ENCODE measurements at places on chromosomes 16 and 17.
A peak's percentile ranks its signal among the peaks of the same experiment; 100 is the strongest.

DNA sequence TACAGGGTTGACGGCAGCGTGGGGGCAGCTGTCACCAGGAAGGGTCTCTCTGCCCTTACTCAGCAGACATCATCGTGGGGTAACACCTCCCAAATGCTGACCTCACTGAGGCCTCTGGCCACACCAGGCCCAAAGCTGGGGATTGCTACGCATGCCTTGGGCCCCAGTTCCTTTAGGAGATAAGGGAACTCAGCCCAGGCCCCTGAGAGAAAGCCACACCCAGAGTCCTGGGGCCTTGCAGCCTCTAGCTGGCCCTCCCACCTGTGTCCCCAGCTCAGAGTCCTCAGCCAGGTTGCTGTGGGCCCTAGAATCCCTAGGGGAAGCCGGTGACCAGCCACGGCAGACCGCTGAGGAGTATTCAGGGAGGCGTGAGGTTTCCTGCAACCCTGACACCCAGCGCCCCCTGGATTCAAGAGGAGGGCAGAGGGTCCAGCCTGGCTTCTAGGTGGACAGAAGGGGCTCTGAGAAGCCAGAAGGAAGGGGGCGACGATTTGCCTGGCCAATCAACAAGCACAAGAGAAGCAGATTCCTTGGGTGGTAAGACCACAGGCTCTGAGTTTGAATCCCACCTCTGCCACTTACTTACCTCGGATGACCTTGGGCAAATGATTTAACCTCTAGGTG is 10.3 kb upstream of the GINS2 start:
- no peak for DNase-seq

DNA sequence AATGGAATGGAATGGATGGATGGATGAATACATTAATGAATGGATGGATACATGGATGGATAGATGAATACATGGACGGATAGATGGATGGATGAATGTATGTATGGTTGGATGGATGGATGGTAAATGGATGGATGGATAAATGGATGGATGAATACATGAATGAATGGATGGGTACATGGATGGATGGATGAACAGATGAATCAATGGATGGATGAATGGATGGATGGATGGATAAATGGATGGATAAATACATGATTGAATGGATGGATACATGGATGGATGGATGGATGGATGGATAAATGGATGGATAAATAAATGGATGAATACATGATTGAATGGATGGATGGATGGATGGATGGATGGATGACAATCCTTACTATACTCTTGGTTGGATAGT is 26.0 kb downstream of the TMC5 start:
- DNase-seq = no peak

DNA sequence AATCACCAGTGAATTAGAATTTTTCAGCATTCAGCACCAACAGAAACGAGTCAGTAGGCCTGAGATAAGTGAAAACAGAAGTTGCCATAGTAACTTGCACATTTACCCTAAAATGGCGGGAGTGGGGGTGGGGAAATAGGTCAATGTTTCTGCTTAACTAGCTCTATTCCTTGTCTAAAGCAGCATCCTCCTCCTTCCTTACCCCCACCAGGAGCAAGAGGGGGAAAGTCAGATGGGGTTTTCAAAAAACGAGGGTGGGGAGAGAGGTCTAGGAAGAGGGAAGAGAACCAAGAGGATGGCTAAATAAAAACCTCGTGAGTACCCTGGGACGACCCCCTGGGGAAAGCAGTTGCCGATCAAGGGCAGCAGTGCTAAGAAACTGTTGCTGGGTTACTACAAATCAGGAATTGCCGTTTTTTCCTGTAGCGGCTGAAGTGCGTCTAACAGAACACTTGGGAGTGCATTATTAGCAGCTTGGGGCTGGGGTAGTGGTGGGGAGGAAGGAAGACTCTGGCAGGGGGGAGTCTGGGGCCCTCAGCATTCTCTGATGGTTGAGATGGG is 34.4 kb upstream of the MNT start:
- no peak for DNase-seq

- DNase-seq = no peak
Observed at GRCh38 chr17:48068491-48068961, 20.4 kb downstream of the NFE2L1 start.

GRCh38 chr16:89324056-89325010 is 106.8 kb downstream of the ZNF778 start:
- peak; percentile 55 for DNase-seq

GRCh38 chr17:49548051-49548505 is 27.6 kb upstream of the NXPH3 start:
- DNase-seq = no peak

DNA sequence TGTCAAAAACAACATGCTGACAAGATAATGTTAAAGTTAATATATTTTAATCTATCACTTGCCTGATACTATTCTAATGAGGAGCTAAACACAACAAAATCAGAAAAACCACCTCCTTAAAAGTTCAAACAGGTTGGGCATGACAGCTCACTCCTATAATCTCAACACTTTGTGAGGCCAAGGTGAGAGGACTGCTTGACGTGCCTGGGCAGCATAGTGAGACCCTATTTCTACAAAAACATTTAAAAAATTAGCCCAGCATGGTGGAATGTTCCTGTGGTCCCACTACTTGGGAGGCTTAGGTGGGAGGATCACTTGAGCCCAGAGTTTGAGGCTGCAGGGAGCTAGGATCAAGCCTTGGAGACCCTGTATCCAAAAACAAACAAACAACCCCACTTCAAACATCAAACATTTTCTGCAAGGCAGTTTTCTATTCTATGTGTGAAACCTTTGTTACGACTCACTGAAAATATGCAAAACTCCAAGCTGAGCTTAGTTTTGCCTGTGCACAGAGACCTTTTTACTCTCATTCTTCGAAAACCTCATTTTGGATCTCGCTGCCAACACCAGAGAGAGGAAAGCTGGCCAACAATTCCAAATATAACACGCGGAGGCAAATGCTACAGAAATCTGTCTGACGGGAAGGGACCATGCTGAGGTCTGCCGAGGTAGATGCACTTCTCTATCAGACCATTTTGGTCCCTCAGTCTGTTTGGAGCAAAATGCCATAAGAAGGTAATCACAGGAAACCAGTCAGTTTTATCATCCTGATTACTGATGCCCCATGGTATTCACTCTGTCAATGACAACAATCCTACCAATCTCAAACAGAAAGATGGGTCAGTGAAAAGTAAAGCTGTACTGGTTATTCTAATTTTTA is 6.2 kb downstream of the PHF12 start:
- no peak for DNase-seq

- DNase-seq = no peak
Observed at GRCh38 chr17:63930951-63931575, 1.1 kb downstream of the CD79B start.

DNA sequence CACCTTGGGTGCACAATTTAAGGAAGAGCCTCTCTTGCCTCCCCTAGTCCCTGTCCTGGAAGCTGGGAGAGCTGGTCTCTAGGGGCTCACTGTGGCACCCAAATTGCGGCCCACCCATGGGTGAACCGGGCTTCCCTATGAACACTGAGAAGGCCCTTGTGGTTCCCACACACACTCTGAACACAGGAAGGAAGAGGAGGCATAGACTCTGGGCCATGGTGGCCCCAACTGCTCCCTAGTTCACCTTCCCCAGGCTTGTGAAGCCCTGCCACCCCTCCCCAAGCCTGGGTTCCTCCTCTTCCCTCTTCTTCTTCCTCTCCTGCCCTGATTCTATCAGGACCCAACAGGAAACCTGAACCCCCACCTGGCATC is 10.5 kb downstream of the SREBF1 start:
- no peak for DNase-seq

DNA sequence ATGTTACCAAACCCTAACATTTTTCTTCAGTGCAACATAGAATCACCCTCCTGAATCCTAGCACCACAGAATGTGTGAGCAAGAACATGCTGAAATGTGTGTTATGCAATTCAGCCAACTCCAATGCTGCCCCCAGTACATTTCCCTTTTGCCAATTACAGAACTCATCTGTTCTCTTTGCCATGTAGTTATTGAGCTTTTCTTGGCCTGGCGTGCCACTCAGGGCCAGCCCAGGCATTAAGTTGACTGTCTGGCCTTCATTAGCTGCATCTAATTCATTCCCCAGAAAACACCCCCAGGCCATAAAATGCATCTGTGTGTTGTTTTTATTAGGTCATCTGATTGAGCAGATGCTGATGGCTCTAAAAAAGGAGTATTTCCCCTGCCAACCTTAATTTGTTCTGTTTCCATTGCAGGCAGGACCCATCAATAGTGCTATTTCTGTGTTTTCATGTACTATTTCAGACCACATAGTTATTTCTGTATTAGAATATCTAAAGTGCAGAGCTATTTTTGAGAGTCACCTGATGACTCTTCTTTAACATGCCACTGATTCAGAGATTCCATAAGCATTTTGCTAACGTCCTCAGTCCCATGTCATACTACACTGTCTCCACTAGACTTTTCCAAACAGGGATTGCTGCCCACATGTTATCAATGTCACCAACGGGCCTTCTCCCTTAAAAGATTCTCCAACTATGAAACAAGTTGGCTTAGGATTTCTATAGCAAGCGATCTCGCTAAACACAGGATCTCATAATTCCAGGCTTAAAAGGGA is 969.7 kb downstream of the CDH11 start:
- DNase-seq = no peak

DNA sequence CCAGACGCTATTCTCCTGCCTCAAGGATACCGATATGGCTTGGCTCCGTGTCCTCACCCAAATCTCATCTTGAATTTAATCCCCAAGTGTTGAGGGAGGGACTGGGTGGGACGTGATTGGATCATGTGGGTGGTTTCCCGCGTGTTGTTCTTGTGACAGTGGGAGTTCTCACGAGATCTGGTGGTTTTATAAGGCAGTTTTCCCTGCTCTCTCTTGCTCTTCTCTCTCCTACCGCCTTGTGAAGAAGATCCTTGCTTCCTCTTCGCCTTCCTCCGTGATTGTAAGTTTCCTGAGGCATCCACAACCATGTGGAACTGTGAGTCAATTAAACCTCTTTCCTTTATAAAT is 43.9 kb upstream of the ZCCHC14 start:
- no peak for DNase-seq

GRCh38 chr17:75476752-75477489 is 20.5 kb downstream of the TMEM94 start:
- no peak for DNase-seq

GRCh38 chr17:28194382-28194781 is 124.6 kb upstream of the TMEM97 start:
- DNase-seq = no peak

DNA sequence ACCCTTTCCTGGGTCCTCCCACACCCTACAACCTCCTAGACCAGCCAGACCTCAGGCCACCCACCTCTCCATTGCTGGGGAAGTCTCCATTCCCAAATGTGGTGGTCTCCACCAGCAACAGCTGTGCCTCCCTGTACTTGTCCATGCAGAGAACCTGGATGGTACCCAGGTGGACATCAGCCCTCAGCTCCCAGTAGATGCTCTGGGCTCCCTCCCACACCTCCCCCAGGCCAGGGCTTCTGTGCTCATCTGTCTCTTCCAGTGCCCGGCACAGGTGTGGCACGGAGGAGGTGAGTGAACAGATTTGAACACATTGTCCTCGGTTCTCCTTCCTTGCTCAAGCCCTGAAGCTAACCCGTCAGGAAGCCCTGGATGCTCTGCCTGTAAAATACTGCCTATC is 34.6 kb downstream of the LGALS9 start:
- DNase-seq = no peak

- peak; percentile 88 for DNase-seq
Observed at GRCh38 chr17:41415833-41416335, 8.5 kb downstream of the KRT37 start.

DNA sequence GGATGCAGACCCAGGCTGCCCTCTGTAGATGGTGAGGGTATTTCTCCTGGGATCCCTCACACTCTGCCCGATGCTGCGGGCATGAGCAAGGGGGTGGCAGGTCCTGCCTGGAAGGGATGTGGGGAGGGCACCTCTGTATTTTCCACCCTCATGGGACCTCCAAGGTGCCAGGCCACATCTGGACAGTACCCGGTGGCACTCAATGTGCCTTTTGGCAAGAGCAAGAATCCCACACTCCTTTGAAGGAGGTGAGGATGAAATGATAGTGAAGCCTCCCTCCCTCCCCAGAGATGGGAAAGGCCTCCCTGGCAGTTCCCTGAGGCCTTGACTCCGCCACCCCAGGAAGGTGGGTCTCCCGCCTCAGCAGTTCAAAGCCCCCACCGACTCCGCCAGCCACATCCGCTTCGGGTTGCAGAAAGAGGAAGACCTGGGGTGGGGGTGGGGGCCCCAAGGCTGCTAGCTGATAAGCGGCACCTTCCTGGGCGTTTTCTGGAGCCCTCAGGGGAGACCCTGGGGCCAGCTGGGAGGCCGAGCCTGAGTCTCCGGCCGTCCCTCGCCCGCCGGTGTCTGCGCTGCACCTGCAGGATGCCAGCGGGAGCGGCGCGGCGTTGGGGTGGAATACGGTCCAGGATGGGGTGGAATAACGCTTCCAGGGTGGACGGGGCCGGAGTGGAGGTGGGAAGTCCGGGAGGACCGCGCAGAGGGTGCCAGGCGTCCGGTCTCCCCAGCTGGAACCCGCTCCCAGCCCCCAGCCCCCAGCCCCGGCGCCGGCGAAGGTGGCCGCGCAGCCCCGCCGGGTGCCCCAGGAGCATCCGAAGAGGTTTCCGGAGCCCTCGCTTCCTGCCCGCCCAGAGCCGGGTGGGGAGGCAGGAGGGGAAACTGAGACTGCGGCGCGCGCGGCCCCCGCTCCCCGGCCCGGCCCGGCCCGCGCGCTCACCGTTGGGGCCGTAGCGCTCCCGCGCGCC is 718 bp downstream of the ATP2A3 start:
- no peak for DNase-seq

DNA sequence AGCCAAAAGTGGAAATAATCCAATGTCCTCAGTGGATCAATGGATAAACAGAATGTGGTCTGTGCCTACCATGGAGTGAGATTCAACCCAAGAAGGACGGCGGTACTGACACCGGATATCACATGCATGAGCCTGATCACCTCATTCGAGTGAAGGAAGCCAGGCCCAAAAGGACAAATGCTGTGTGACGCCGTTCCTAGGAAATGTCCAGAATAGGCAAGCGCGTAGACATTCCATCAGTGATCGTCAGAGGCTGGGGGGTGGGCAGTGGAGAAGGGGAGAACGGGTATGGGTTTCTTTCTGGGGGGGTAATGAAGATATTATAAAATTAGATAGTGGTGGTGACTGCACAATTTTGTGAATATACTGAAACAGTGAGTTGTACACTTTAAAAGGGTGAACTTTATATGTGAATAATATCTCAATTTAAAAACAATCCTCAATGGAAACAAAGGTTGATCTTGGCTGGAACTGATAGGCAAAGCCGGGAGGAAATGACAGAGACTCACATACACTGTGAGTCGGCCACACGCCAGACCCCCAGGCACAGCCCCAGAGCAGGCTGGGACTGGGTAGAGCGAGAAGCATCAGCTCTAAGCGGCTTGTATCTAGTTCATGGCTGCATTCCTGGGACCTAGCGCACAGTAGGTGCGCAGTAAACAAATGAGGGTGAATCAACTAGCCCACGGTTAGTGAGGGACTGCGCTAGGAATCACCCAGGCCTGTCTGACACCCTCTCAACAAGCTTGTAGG is 3.5 kb downstream of the DBNDD1 start:
- no peak for DNase-seq

GRCh38 chr17:42743595-42744282 is 1.1 kb downstream of the EZH1 start:
- DNase-seq = peak; percentile 9

Measured in RCC 7860 (cell line).